ENCODE measurements at places on chromosomes 5 and 9.

GRCh38 chr5:157802736-157803135 is 56.2 kb downstream of the CLINT1 start:
- no peak for DNase-seq

DNA sequence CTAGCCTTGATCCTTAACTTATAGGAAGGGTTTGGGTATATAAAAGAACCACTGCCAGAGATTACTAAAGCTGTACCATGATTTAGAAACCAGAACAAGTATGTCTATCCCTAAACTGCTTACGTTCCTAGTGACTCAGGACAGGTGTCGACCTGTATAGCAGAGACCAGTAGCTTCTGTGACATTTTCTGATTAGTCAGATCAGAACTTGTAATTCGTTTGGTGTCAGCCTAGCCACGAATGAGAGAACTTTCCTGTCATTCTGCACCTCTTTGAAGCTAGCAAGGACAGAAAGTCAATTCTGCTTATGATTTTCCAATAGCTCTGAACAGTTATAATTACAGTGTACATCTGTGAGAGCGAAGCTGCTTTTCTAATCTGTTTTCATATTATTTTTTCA is 39.5 kb downstream of the PRKACG start:
- DNase-seq: no peak

DNA sequence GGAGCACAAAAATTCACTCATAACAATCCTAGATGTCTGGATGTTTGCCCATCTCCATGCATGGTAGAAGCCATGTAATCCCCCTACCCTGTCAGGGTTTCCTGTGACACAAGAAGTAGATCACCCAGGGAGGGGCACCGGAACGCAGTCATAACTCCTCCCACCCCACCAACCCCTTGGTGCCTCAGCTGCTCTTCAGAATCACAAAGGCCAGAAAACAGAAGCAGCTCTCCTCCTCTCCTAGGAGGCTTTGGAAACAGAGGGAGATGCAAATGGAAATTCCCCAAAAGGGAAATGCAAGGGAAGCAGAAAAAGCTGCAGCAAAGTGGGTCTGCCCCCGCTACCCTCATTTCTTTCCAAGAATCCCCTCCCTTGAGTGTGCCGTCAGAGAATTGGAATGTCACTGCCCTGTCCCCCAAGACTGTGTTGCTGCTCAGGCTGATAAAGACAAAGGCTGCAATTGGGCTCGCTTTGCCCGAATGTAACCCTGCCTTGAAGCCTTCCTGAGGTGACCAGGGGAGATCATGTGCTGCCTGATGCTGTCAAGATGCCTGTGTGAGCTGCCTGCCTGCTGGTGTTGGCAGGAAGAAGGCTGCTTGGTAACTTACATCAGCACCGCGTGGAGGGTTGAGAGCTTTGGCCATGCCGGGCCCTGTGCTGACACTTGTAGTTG is 65.5 kb upstream of the ABCA1 start:
- no peak for DNase-seq

- DNase-seq: peak; percentile 21
Observed at GRCh38 chr9:127612939-127613582, 984 bp downstream of the STXBP1 start.

- no peak for DNase-seq
Observed at GRCh38 chr9:108691614-108692013, 164.2 kb downstream of the ACTL7B start.

- DNase-seq: no peak
Observed at GRCh38 chr5:117893211-117893610, 1095.1 kb downstream of the DTWD2 start.

- DNase-seq: no peak
Observed at GRCh38 chr5:75281716-75282465, 45.2 kb upstream of the ANKRD31 start.

DNA sequence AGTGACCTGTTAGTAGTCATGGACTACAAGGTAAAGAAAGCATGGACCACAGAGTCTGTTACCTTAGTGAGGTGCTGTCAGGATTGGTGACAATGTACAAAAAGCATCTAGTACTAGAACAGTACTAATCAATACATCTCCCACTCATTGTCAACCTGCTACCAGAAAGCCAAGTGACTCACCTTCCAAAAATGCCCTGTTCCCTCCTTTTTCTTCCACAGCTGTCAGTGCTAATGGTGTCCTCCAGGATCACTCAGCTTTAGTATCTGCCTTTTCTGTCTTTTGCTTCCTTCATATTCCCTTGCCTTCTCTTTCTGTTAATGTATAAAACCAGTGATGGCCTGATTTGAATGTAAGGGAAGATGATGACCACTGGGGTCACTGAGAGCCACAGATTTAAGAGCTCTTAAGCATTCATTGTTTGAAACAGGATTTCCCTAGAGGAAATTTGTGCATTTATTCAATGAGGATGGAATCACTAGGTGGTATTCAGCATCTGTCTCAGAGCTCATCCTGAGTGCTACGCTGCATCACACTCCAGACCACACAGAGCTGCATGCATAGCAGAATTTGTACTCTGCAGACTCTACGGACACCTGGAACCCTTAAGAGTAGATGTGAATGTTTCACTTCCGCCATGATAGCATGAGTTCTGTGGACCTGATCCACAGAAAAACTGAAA is 71.0 kb downstream of the SV2C start:
- DNase-seq: no peak

DNA sequence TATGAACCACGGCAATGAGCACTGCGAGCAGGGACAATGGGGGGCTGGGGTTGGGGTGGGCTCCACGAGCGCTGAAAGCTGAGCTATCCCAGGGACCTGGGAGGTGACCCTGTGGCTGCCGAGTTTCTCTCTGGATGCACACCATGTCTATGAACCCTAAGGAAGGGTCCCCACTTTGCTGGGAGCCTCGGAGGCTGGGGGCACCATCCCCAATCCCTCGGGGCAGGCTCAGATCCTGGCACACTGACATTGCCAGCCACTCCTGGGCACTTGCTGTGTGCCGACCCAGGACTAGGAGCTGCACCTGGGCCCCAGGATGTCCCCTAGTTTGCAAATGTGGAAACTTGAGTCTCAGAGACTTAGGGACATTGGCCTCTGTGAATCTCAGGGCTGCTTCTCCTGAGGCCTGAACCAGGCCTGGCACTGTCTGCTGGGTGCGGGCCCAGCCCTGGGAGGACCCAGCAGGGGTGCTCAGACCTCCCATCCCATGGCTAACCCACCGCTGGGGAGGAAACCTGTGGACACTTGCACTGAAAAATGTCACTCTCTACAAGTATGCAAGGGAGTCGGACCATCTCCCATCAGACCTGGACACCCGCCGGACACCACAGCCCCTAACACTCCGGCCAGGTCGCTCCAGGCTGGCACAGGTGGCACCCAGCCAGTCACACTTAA is 13.0 kb upstream of the CAMSAP1 start:
- no peak for DNase-seq

DNA sequence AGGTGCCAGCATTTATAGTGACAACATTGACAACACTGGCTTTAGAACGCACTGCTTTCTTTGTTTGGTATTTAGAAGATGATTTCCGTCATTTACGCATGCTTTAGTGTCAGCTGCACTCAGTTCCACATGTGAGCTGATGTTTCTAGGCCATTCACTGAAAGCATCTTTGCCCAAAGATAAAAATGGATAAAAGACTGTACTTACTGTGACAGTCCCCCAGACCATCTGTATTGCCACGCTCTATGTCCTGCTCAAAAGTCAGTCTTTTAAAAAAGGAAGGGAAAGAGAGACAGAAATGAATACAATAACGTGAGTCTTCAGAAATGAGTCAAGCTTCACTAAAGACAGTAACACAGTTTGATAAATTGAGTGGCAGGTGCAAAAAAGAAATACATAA is 99.3 kb downstream of the SEMA6A start:
- no peak for DNase-seq

GRCh38 chr5:135382981-135383380 is 16.1 kb downstream of the MACROH2A1 start:
- no peak for DNase-seq

GRCh38 chr9:14311171-14311949 is 2.6 kb downstream of the NFIB start:
- no peak for DNase-seq

- DNase-seq: no peak
Observed at GRCh38 chr5:148290271-148291195, 21.7 kb upstream of the SPINK7 start.

DNA sequence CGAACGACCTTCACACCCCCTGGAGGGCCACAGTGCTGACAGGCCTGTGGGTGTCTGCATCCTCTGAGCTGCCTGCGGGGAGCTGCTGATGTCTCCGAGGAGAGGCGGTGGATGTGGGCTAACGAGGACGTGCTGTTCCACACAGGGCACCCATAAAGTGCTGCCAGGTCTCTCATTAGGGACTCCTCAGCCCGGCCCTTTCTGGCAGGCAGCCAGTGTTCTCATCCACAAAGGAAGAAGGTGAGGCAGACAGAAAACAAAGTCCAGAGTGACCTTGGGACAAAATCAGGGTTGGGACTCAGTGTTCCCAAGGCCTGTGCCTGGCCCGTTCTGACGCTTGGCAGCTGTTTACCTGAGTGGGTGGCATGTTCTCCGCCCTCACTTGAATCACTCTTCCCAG is 29.3 kb downstream of the CARTPT start:
- no peak for DNase-seq

- no peak for DNase-seq
Observed at GRCh38 chr9:133915534-133916158, 76.5 kb downstream of the VAV2 start.

DNA sequence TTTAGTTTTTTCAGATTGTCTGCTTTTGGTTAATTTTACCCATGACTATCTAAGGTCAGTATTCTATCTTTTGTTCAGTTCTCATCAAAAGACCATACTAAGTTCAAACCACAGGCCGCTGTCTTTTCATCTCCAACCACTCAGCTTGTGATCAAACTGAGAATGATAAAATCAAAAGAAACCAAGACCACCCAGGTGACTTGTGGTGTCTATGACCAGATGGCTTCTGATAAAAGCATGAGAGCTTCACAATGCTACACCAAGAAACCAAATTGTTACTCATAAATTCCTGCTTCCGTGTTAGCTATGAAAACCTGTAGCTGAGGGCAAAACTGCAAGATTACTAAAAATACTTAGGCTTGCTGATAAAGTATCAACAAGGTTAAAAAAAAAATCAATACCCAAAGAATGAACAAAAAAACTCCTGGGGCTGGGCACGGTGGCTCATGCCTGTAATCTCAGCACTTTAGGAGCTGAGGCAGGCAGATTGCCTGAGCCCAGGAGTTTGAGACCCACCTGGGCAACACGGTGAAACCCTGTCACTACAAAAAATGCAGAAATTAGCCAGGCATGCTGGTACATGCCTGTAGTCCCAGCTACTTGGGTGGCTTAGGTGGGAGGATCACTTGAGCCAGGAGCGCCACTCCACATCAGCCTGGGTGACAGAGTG is 25.8 kb upstream of the GPX8 start:
- no peak for DNase-seq

DNA sequence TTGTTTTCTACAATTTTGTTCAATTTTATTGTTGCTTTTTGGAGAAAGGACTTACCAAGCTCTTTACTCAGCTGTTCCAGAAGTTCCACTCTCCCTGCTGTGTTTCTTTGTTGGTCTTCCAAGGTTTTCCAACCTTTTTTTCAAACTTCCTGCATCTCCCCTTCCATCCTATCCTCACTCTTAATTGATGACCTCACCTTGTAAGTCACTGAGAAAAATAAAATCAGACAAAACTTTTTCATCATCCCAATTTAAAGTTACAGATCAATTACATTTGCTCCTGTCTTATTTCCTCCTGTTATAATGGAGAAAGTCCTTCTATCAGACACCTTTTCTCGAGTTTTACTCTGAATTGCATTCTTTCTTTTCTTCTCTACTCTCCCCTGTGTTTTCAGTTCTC is 121.1 kb downstream of the DMXL1 start:
- DNase-seq: no peak

DNA sequence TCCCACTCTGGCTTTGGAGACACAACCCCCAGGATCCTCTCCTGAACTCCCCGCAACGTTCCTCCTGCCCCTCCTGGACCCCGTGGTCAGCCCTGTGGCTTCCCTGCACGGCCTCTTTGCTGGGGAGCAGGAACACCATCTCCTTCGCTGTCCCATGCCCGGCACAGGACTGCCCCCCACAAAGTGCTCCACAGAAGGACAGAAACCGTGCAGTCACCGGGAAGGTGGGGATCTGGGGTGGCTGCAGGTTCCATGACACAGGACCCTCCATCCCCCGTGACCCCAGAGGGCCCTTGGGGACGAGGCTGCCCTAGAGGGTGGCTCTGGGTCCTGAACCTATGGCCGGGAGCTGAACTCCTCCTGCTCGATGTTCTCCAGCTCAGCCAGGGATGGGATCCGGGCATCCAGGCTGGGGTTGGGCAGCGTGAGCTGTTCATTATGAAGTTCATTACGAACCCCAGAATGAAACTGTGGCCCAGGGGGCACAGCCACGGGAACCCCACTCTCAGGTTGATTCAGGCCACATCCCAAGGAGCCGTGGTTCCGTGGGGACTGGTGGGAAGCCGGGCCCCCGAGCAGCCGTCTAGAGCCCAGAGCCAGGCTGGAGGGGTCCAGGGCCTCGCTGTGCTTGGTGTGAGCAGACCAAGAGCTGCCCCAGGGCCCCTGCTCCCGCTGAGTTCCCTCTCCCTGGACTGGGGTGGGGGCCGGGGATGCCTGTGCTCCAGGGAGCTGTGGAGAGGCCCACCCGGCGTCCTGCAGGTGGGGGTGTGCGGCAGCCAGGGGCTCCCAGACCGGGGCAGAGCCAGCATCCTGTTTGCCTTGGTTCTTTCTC is 684 bp upstream of the SLC6A19 start:
- no peak for DNase-seq

GRCh38 chr9:13963005-13963653 is 350.8 kb downstream of the NFIB start:
- DNase-seq: no peak

DNA sequence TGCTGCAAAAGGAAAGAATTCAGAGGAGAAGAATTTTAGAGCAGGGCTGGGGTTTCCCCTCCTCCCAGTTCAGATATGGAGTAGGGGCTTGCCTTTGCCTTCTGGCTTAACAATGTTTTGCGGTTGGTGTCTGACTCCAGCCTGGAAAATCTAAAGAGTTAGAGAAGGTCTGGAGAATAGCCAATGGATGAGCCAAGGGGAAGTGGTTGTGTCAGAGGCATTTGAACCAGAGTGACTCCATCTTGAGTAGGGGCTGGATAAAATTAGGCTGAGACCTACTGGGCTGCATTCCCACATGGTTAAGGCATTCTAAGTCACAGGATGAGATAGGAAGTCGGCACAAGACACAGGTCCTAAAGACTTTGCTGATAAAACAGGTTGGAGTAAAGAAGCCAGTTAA is 133.7 kb downstream of the DIRAS2 start:
- no peak for DNase-seq

DNA sequence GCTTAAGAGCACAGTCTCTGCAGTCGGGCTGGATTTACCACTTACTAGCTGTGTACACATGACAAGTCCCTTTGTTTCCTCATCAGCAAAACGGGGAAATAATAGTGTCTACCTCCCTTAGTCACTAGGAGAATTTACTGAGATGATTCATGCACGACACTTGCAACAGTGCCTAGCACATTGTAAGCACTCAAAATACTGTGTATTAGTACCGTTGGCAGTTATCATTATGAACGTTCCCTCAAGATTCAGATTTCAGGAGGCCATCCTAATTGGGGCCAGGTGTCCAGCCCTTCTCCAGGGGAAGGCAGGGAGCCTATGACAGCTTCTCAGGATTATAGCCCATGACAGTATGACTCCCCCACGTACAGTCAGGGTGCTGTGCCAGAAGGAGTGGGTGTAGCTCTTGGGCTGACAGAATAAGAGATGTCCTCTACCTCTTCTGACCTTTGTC is 164.3 kb downstream of the DOCK2 start:
- no peak for DNase-seq

All from effector CD8-positive, alpha-beta T cell (primary cell).